NCI-H187 treated with DMSO at 0.1 percent for 48 hours (cell line): ENCODE measurements at places on chromosomes 4 and X.

GRCh38 chr4:67713529-67714247, 12.7 kb upstream of the UBA6 start:
- no peak for DNase-seq

DNA sequence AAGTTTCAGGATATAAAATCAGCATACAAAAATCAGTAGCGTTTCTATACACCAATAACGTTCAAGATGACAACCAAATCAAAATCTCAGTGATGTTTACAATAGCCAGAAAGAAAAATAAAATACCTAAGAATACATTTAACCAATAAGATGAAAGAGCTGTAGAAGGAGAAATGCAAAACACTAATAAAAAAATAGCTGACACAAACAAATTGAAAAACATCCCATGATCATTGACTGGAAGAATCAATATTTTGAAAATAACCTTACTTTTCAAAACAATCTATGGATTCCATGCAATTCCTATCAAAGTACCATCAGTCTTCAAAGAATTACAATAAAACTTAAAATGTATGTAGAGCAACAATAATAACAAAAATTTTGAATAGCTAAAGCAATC, 1096.3 kb downstream of the FAT4 start:
- DNase-seq, result no peak

DNA sequence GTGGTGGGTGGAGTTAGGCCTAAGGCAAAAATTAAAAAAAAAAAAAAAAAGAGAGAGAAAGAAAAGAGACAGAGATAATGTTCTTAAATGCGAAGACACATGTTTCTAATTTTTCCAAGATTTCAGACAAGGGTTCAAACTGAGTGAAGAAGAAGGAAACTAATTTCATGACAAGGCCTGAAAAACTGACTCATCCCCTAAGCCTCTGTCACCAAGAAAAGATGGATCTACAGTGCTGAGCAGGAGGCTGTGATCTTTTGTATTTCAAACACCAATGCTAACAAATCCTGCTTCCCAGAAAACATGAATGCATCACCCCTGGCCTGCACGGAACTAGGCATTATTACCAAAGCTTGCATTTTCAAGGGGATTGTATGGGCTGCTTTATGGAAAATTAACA, 75.3 kb downstream of the PPARGC1A start:
- no peak for DNase-seq

DNA sequence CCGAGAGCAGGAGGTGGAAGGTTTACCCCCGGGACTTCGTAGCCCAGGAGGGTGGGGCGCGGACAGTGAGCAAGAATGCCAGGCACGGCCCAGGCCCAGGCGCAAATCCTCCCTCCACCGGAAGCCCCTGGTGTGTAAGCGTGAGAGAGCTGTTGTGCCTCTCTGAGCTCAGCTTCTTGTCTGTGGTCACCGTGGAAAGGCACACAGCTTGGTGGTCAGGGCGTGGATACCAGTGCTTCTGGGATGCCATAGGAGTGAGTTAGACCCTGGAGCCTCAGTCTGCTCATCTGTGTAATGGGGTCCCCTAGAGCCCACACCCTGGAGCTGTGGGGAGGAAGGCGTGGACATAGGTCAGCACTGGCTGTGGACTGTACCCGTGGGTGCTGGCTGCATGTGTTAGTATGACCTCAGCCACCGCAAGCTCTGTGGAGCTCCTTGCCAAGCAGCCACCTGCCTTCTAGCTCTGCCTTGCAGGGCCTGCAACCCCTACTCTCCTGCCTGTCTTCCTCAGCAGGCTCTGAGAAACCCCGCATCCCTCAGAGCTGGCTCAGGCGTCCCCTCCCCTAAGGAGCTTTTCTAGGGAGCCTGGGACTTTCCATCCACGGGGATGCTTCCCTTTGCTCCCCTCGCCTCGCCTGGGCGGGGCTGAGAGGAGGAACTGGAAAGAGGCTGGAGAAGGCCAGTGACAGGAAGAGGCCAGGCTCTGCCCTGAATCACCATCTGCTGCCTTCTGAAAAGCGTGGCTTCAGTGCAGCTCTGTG, 28.0 kb upstream of the AFAP1 start:
- no peak for DNase-seq

GRCh38 chr4:123300222-123301039, 96.2 kb upstream of the SPRY1 start:
- no peak for DNase-seq

DNA sequence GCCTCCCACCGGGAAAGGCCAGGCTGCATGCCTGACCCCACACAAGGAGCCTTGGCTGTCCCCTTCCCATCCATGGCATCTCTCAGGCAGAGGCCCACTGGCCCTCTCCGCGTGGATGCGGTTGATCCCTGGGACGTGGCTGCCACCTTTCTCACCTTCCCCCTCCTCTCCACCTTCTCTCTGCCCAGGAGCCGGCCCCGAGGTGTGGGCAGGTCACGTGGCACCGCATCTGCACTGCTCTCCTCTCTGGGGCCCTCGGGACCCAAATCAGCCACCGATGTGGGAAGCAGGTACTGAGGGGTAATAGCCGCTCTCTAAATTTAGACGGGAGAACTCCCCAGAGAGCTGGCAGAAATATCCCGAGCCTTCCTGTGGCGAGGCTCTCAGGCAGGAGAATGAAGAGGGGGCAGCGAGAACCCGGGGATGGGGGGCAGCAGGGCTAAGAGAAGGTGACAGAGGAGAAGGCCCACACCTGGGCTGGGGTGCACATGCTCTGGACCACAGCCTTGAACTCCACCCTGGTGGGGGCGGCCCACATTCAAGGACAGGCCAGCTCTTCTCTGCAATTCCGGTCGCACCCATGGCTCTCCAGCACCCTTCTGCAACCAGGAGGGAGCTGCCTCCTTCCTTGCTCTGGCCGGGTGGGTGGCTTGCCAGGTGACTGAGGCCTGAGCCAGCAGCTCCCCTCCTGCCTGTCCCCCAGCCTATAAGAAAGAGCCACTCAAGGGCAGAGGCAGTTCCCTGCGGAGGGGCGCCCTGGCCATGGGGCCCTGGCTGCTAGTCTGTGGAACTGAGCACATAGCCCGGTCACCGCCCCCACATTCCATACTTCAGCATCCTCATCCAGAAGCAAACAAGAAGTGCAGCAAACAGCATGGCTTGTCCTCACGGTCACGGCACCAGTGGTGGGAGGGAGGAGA, 9.6 kb upstream of the DUSP9 start:
- no peak for DNase-seq

- DNase-seq, result no peak
Observed at GRCh38 chr4:28845158-28845557, 1875.0 kb upstream of the PCDH7 start.

DNA sequence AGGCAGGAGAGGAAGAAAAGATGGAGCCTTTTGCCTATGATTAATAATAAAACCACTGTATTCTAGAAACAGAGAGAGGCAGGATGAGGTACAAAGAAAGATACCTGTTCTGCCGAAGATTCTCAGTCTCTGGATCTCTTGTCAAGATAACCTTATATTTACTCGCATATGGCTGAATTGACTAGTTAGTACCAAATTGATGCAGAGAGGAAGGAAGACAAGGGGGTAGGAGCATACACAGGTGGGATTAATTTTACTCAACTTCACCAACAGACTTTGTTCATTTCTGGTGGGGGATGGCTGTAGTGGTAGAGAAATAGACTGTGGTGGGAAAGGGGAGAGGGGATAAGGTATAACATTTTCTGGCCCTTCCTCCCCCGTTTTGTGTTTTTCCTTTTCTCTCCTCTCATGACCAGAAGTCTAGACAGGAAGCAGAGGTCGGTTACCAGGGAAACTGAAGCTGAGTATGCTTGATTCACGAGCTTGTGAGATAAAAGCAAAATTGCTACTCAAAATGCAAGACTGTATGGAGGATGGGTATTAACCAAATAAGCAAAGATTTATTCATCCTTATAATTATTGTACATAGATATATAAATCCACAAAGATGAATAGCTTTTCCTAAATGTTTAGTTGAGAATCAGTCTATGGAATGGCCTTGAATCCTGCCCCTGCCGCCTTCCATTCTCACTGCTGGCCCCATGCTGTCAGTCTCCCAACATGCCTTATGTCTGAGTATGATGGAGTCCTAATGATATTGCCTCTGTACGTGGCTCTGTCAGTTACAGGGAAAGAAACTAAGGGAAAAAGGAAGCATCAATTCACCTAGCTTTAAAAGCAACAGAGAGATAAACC, 17.8 kb upstream of the PAGE2B start:
- no peak for DNase-seq

DNA sequence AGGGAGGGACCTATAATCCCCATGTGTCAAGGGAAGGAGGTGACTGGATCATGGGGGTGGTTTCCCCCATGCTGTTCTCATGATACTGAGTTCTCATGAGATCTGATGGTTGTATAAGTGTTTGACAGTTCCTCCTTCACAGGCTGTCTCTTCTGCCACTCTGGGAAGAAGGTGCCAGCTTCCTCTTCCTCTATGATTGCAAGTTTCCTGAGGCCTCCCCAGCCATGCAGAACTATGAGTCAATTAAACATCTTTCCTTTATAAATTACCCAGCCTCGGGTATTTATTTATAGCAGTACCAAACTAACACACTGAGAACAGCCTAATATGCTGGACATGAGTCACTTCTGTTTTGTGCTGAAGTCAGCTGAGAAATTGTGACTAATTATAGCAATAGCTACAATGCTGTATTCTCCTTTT, 656.9 kb upstream of the CPEB2 start:
- DNase-seq, result no peak

DNA sequence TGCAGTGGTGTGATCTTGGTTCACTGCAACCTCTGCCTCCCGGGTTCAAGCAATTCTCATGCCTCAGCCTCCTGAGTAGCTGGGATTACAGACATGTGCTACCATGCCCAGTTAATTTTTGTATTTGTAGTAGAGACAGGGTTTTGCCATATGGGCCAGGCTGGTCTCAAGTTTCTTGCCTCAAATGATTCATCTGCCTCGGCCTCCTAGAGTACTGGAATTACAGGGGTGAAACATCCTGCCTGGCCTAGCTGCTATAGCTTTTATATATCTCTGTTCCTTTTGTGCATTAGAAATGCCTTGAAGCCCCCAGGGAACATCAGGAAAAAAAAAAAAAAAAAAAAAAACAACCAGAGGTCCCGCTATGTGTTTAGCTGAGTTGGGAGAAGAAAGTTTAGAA, 34.8 kb downstream of the UBE2K start:
- no peak for DNase-seq

DNA sequence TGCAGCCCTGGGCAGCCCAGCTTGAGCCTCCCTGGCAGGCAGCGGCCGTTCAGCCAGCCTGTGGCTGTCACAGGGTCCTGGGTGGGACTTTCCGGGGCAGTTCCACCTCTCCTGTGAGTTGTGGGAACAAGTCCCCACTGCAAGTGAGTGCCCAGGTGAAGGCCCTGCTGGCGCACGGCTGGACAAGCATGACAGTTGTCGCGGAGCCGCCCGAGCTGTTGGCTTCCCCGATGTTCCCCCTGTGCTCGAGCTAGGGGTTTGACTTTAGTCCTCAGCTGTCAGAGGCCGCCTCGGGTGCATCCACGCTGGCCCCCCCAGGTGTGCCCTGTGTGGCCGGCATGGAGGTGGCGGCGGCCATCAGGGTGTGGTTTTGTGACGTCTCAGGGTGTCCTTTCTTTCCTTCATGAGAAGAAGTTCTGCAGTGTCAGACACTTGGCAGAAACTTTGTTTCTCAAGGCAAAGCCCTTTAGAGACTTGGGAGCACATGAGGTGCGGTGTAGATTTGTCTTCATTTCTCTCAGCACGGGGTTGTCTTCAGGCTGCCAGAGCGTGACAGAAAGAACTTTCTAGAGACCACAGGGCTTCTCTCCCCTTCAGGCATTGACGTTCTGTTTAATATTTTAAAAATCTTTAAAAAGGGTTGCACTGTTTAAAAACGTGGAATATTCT, 69.4 kb upstream of the HGFAC start:
- DNase-seq, result no peak

DNA sequence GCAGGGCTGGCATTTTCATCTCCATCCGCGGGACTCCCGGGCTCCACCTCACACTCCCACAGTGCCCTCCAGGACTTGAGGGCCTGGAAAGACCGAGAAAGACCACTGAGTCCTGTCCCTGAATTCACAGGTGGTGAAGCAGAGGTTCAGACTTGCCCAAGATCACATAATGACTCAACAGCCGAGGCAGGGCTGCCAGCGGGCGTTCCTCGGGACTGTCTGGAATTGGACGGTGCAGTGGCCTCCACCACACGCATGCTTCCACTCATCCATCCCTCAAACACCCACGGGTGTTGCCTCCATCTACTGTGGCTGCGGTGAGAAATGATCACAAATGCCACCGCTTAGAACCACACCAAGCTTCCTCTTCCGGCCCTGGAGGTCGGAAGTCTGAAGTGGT, 6.9 kb upstream of the ADRA2C start:
- DNase-seq, result no peak

DNA sequence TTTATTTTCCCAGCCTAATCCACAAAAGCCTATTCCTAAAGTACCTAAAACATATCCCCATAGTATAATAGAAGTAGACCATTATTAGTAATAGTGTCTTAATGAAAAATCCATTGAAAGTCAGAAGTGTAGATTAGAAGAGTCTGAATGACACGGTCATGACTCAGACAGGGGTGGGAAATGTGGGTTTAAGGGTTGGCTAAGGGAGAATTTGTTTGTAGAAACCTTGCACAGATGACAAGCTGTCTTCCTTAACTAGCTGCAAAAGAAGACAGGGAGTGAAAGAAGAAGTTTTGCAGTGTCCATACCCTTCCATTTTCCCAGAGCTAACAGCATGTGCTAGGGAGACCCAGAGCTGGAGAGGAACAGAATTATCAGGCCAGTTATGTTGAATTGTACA, 242.7 kb upstream of the ETNPPL start:
- DNase-seq, result no peak

GRCh38 chrX:121093011-121093410, 45.6 kb downstream of the GLUD2 start:
- DNase-seq, result no peak

- DNase-seq, result no peak
Observed at GRCh38 chr4:168440442-168441264, 39.6 kb downstream of the DDX60L start.

- no peak for DNase-seq
Observed at GRCh38 chr4:84965553-84966381, 723 bp downstream of the WDFY3 start.

DNA sequence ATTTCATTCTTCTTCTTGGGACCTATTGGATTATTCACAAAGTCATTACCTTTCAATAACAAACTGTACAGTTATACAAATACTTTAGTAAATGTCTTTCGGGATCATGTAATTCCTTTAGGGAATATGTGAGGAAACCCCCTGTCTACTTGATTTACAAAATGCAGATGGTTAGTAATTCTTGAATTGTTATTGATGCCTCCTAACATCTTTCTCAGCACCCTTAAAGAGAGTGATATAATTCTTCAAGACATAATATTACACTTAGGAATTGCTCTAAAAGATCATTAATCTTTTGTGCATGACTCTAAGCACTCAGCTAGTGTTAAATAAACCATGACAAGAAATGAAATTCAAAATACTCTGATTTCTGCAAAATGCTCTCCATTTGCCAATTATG, 988.1 kb upstream of the HS3ST1 start:
- no peak for DNase-seq

DNA sequence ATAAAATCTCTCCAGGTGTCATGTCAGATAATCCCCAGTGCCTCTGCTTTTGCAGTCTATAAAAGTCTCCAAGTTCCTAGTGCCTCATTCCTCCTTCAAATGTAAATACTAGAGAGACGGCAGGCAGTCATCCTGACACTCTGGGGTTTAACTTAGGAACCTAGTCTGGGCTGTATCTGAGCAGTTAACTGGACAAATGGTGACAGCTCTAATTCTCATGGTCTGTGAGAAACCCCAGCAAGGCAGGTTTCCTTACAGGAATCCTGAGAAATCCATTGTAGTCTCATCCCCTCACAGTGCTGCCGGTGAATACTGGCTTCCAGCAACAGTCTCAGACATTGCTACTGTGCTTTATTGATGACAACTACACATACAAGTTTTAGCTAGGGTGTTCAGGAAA, 246.8 kb downstream of the SNCA start:
- DNase-seq, result no peak

- DNase-seq, result no peak
Observed at GRCh38 chrX:107571296-107571998, 56.9 kb upstream of the PRPS1 start.
